Right ventricle myocardium inferior (tissue), 1 donor: ENCODE measurements at places on chromosomes 7 and 10. TPM values are rescaled to one million over a fixed set of nuclear protein-coding genes. Genes with fewer than 3 reads are reported as not detected.

DNA sequence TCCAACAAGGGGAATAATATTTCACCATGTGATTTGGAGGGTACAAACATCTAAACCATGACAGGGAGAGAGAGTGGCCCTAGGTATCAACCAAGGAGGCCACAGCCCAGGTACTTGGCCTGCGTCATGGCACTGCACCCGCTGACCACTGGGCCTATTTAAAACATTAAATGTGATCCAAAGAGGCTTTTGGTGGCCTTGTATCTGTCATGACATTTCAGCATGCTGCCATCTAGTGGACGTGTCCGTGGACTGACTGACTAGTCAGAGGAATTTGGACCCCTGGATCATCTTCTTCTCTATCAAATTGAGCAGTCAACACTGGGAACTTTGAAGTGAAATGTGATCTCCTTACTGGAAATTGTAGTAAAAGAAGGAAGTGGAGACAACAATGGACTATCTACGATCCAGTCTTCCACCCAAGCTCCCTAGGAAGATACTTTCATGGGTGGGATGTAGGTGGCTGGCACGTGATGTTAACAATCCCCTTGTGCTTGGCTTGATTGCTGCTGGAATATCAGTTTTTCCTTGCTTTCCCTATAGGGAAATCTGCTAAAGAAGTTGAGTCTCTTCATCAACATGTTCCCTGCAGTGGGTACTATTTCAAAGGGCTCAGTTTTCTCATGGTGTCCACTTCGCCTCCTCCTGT, 24.6 kb upstream of the ITGA8 start:
- no peak for DNase-seq

NPSR1 gene
- total RNA-seq: not detected

- no peak for DNase-seq
Observed at GRCh38 chr10:63646491-63646890, 125.3 kb downstream of the REEP3 start.

GRCh38 chr10:88557658-88558057, 25.5 kb downstream of the RNLS start:
- no peak for DNase-seq

DNA sequence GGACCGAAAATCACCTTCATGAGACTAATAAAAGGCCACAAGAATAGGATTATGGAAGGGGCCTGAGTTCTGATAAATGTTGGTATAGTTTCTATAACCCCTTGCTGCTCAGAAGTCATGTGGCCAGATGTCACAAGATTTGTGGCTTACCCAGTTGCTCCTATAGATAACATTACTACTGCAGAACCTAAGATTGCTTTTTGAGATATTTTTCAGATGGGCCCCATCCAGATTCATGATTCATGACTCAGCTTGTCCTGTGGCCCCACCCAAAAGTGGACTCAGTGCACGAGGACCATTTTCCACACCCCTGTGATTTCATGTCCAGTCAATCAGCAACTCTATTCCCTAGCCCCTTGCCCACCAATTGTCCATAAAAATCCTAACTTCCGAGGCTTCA, 209.0 kb downstream of the ACTR3B start:
- no peak for DNase-seq

YKT6 gene
- 58.0 TPM for total RNA-seq
